ENCODE measurements at places on chromosomes 11 and 22.

DNA sequence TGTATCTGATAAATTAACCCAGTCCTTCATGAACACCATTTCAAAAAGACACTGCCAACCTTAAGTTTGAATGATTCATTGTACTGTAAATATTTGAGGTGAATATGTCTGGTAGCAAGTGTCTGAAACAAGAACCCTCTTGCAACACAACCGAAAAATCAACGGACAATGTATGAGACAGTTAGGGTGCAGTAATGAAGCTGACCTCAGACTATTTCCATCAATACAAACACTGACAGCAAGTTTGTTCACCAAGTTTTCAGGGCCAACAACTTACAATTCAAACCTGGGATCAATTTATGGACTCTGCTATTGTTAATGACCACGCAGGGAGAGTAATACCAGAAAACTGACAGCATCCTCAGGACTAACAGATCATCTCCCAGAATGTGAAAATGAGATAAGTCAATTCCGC lies 126.3 kb downstream of the CADM1 start:
- no peak for DNase-seq

- DNase-seq: no peak
Observed at GRCh38 chr11:74278721-74279161, 32.7 kb downstream of the P4HA3 start.

GRCh38 chr11:30468881-30469280 lies 117.3 kb downstream of the MPPED2 start:
- DNase-seq: no peak

DNA sequence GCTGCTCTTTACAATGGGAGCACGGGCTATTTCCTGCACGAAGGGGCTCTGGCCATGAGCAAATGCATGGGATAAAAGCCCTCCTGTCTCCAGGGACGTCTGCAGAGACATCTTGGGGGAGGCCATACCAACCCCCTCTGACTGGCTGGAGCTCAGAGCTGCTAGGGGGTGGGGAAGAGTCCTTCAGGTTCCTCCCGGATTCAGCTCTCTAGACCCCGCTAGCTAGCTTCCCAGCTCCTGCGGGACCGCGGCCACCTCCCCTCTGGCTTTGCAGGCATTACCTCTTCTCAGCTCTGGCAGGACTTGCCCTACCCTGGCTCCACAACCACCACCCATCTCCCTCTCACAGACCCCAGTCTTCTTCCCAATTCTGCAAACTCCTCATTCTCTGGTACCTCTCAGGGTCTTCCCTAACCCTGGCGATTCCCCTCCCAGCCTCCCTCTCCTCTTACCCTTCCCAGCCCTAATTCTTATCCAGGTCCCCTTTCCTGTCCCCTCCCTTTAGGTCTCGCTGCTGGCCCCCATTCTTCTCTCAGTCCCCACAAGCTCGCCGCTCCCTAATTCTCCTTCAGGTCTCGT lies 802 bp downstream of the SYT13 start:
- DNase-seq: no peak

- no peak for DNase-seq
Observed at GRCh38 chr11:127130321-127130720, 129.8 kb upstream of the KIRREL3 start.

- no peak for DNase-seq
Observed at GRCh38 chr11:72766152-72766902, 14.1 kb upstream of the ARAP1 start.

DNA sequence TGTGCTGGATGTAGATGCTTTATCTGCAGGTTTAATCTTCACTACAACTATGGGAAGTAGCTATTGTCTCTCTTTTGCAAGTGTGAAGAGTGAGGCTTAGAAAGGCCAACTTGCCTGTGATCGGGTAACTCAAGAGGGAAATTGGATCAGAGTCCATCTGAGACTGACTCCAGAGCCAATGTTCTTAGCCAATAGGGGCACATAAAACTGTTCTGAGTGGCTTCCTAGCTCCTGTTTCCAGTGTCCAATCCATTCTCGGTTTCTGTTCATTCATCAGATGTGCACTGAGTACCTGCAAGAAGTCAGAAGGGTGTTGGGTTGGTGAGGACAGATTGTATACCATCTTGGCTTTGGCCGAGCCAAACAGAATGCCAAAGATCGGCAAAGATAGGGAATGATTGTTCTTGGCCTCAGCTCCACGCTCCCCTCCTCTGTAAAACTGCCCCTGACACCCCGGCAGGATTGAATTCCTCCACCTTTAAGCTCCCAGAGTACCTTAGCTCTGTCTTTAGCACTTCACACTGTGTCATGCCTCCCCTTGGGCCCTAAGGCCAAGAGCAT lies 100.0 kb downstream of the PTPRJ start:
- no peak for DNase-seq

GRCh38 chr11:69278091-69278867 lies 15.7 kb upstream of the MYEOV start:
- no peak for DNase-seq

DNA sequence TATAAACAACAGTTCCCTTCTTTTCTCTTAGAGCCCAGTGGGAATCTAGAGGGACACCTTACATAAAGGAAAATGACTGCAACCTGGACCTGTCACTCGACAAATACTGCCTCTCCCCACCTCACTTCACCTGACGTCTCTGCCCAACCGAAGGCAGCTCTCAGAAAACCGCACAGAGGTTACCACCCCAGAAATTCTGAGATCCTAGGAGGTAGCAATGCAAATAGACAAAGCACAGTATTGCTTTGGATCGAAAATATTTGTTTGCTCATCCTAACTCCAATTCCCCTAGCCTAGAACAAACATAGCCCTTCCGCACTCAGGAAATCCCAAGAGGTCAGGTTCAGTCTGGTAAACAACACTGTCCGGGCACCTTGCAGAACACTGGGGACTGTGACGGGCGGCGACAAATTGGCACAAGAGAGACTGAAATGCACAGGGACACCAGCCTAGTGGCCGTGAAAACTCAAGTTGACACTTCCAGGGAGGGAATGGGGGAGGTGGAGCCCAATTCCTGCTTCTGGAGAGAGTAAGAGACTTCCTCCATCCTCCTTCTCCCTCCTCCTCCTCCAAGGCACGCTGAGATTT lies 420 bp upstream of the TRIM44 start:
- DNase-seq: no peak

DNA sequence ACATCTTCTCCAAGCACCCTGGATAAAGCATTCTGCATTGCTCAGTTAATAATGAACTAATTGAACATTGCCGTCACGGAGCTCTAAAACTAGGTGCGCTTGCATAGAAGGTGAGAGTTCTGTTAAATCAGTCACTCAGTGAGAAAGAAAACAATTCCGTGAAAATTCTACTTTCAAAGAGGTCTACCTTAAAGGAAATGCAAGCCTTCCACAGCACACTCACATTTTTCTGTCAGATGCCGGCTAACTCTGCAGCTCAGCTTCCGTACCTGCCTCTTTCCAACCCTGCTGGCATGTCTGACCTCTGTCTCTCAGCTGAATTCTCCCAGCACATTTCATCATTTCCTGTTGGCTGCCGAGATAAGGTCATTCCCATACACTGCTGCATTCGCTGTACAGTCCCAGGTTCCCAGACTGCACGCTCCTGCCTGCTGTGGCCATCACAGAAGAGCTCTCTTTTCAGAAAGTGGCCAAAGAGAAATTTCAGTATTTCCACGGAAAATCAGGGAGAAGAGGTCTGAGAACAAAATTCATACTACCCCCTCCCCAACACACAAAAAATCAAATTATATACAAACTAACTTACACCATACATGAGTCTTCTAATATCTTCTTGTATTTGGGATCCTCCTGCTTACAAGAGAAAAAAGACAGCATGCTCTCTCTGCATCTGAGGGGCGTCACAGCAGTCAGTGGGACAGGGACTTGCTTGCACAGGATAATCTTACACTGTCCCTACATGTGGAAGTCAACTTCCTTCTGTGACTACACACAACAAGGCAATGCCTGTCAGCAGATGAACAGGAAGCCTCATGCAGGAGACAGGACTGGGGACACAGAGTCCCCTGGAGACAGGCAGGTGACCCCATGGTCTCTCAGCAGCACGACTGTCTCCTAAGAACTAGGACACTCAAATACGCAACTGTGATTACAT lies 55.1 kb downstream of the PACSIN2 start:
- DNase-seq: no peak

DNA sequence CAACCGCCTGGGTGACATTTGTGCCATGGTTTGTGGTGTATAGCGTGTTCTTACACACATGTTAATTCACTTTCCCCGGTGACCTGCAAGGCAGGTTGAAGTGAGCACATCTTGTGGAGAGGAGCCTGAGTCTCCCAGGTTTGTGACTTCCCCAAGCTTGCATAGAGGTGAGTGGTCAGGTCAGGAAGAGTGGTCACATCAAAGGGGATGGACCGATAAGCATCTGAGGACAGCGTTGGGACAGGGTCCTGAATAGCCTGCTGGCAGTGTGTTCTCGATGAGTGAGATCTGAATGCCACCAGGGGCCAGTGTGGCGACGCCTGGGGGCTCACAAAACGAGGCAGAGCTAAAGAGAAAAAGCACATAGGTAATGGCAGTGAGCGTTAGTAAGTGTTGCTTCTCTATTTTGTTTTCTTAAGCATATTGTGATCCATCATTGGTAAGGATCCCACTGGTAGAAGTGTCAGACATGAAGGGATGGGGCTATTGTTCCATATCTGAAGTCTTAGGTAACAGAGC lies 154.6 kb downstream of the GRIK4 start:
- DNase-seq: no peak

- no peak for DNase-seq
Observed at GRCh38 chr22:41239443-41240128, 1.1 kb downstream of the CHADL start.

DNA sequence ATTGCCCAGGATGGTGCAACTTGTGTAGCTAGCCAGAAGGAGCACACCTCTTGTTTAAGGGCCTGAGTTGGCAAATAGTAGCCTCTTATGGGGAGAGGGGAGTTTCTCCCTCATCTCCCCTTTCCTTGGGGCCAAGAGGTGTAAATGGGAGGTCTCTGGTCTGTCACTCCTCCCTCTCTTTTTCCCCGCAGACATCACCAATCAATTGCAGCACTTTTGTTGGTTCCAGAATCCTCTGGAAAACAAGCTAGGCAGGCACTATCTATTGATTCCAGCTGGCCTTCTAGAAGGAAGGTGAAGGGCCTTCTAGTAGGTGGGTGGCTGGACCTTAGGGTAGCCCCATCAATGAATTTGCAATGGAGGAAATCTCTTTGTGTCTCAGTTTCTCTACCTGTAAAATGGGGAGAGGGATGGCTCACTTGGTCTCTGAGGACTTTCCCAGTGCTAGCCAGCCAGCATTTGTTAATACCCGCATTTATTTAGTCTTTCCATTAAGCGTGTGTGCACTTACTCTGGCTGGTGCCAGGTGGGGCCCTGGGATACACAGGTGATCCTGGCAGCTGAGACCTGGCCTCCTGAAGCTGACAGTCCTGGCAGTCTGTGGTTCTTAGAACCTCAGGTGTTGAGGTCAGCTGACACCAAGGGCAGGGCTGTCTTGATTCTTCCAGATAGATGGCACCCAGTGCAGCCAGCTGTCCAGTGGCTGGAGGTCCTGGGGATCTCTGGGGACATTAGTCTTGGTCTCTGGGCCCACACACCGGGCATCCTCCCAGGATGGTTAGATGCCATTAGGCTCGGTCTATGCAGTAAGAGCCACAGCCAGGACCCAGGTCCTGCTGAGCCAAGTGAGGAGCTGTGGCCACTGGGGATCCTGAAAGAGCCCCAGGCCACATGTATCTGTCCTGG lies 51.7 kb downstream of the TSPAN18 start:
- DNase-seq: no peak

DNA sequence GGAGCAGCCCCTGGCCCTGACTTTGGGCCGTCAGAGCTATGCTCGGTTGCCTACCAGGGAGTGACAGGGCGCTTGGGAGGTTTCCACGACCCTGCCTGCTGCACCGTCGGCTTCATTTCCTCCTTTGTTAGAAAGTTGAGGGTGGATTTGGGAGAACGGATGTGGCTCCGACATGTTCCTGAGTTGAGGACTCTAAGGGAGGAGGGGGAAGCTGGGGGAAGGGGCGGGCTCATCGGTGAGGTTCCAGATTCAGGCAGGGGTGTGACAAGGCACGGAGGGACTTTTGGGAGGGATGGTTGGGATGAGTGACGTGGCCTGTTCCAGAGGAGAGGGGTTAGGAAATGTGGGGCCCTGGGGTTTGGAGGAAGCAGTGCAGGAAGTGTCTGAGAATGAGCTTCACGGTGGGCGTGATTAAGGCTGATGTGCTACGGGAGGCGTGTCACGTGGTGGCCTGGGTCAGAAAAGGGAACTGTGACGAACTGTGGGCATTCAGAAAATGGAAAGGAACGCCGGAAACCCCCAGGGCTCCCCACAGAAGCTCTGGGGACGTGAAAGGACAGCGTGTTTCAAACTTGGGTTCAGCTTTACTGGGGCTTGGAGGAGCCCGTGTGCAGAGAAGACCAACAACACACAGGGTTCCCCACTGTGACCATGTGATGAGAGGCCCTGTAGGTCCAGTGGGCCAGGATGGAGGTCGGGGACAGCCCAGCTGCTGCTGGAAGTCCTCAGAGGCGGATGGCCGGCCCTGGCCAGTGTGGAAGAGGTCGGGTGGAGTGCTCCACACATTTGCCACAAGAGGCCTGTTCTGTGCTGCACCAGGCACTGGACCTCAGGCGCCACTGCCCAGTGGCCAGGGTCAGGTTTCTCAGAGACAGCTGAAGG lies 2.8 kb downstream of the PARVB start:
- DNase-seq: no peak

- no peak for DNase-seq
Observed at GRCh38 chr11:131823772-131824171, 453.4 kb downstream of the NTM start.

DNA sequence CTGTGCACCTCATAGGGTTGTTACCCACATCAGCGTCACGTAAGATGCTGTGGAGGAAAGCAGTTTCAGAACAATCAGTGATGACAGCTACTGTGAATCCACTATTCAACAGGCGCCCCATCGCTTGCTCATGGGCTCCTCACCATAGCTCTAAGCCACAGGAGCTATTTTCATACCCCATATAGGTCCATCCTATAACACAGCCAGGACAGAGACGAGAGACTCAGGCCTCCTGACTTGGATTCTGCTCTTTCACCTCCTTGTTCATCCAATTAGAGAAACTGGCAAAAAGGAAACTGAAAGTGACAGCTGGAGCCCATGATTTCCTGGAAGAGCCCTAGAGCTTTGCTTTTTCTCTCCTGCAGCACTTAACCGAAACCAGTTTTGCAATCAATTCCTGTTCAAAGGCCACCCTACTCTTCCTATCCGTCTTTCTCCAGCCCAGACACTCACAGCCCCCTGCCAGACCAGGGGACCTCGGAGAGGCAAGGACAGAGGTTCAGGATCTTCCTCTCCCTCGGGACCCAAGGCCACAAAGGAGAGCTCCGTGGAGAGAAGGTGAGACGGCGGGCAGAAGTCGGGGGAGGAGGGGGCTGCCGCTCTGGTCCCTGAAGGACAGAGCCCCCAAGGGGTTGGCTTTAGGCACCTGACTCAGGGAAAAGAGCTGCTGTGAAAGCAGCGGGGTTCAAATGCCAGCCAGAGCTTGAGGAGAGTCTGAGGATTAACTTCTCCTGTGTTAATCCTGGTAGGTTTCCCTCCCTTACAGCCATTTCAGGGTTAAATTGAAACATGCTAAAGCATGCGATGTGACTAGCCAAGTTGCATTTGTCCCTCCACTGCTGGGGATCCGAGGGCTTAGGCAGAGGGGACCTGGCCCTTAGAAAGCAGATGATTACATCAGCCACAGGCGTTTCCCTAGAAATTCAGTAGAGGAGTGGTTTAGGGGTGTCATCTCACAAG lies at the start of gene APOL6:
TSS of gene APOL6 (plus strand) at position 381 of the 960 bp plus-strand sequence. CDS start 7,980 bp downstream, outside the sequence.
- no peak for DNase-seq

All from NCI-H446 treated with DMSO at 0.1 percent for 48 hours (cell line).